Stimulated activated CD4-positive, alpha-beta T cell treated with anti-CD3 and anti-CD28 coated beads, Interleukin-1b, Interleukin-23, amount 100 ng/mL, for 48 hours (primary cell): ENCODE measurements at places on chromosomes 12 and 14.

- DNase-seq, result no peak
Measured at GRCh38 chr12:64731683-64732082, 27.5 kb downstream of the GNS start.

DNA sequence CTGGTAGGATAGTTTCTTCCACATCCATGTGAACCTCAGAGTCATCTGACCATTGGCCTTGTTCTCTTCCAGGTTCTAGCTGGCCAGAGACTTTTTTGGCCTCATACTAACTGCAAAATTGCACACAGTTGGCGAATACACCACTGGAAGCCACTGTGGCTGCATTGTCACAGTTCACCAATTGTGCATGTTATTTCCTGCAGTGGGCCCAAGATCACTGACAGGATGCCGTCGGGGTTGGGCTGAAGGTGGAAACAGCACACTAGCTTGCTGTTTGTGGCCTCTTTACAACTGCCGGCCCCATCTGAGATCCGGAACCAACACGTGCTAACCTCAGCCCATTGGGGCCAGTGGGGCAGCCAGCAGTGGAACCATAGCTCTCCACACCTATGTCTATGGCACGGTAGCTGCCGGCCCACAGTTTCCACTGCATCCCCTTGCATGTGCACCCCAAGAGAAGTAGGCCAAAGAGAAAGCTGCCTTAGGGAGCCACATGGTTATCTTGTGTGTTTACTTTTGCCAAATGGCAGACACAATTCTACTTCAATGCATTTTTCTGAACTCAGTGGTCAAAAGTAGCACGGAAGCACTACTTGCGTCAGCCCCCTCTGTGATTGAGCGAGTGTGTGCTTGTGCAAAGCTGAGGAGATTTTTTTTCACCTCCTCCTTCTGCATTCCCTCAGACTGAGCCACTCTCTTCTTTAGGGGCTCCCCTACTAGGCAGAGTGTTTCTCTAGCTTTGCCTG lies 464.0 kb downstream of the RAD51B start:
- peak; percentile 28 for DNase-seq

GRCh38 chr14:86673523-86673969 lies 1143.6 kb downstream of the FLRT2 start:
- no peak for DNase-seq

- no peak for DNase-seq
Measured at GRCh38 chr12:8471090-8471489, 15.3 kb downstream of the CLEC6A start.

- no peak for DNase-seq
Measured at GRCh38 chr14:66540038-66540437, 32.1 kb downstream of the GPHN start.

GRCh38 chr12:466762-467161 lies 7.0 kb downstream of the B4GALNT3 start:
- DNase-seq, result no peak

GRCh38 chr12:128920468-128920867 lies 67.2 kb downstream of the GLT1D1 start:
- no peak for DNase-seq

- peak; percentile 2 for DNase-seq
Measured at GRCh38 chr14:71554323-71554722, 377.9 kb upstream of the RGS6 start.

- DNase-seq, result peak; percentile 17
Measured at GRCh38 chr12:48165089-48165981, 8.0 kb upstream of the ASB8 start.

GRCh38 chr14:43855556-43855955 lies 651.5 kb downstream of the FSCB start:
- no peak for DNase-seq

DNA sequence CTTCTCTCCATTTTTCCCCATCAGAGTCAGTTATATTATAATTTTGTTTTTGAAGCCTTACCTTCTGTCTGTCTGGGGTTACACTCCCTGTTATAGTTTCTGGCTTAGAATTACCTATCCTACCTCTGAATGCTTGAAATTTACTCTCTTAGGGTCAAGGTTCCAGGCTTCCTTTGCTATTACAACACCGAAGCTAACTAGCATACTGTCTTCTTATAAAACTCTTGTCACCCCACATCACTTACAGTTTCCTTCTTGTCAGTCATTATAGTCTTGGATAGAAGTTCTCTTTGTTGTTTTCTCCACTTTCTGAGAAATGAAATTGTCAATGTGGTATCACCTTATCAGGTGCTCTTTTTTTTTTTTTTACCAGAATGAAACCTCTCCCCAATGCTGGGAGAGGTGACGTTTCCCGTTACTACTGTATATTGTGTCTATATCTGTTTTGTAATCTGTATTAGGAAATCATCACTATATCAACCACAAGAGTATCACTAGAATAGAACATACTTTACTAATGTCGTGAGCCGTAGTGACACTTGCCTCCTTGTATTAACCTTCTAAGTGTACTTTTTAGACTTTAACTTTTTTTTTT lies 69.2 kb upstream of the PSMA6 start:
- no peak for DNase-seq

- no peak for DNase-seq
Measured at GRCh38 chr12:109436188-109436560, 40.9 kb downstream of the KCTD10 start.

DNA sequence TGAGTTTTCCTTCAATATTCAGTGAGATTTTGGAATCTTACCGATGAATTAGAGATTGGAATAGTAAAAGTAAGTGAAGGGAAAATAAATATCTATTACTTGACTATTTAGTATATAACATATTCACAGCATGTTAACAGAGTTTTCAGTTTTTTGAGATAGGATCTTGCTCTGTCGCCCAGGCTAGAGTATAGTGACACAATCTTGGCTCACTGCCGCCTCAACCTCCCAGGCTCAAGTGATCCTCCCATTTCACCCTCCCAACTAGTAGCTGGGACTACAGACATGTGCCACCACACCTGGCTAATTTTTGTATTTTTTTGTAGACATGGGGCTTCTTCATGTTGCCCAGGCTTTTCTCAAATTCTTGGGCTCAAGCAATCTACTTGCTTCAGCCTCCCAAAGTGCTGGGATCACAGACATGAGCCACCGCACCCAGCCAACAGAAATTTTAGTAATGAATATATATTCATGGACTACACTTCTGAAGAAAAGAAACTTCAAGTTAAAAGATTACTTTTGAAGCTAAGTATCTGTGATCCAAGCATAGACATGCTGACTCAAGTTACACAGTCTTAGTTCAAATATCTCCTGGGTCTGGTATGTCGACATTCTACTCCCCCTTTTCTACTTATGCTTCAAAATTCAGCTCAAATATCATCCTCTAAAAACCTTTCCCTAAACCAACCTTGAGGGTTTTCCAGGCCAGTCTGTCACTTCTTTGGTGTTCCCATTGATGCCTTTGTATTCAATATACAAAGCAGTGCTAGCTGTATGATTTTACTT lies 13.8 kb downstream of the UBE2N start:
- DNase-seq, result no peak

- DNase-seq, result no peak
Measured at GRCh38 chr12:22282283-22282682, 52.2 kb downstream of the ST8SIA1 start.

DNA sequence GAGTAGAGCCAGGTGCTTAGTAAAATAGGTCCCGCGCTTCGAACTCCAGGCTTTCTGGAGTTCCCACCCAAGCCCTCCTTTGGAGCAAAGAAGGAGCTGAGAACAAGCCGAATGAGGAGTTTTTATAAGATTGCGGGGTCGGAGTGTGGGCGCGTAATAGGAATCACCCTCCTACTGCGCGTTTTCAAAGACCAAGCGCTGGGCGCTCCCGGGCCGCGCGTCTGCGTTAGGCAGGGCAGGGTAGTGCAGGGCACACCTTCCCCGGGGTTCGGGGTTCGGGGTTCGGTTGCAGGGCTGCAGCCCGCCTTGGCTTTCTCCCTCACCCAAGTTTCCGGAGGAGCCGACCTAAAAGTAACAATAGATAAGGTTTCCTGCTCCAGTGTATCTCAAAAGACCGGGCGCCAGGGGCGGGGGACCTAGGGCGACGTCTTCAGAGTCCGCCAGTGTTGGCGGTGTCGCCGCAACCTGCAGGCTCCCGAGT lies 3.6 kb downstream of the SSTR1 start:
- DNase-seq, result no peak

- DNase-seq, result no peak
Measured at GRCh38 chr12:120581998-120582397, 796 bp upstream of the POP5 start.

GRCh38 chr12:6222078-6222654 lies 22.0 kb downstream of the CD9 start:
- no peak for DNase-seq

GRCh38 chr12:124963211-124963610 lies 25.7 kb downstream of the DHX37 start:
- DNase-seq, result no peak

- DNase-seq, result no peak
Measured at GRCh38 chr12:20350026-20350425, 18.3 kb upstream of the PDE3A start.

DNA sequence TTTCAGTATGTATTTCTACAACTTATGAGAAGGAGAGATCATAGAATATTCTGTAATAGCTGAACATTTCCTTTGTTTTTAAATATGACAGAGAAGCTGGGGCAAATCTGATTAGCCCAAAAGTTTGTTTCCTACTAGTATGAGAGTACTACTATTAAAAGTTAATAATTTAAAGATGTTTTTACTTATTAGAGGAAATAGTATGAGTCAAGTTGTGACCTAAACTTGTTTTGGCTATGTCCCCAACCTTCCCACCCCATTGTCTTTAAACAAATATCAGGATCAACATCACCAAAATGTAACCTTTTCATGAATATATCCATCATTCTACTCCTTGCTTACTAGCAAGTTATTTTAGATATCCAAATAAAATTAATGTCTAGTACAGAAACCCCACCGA lies 10.5 kb downstream of the GNPNAT1 start:
- DNase-seq, result no peak

- no peak for DNase-seq
Measured at GRCh38 chr14:104510794-104511611, 68.6 kb upstream of the C14orf180 start.

- DNase-seq, result no peak
Measured at GRCh38 chr12:85564786-85565185, 271.4 kb downstream of the RASSF9 start.

DNA sequence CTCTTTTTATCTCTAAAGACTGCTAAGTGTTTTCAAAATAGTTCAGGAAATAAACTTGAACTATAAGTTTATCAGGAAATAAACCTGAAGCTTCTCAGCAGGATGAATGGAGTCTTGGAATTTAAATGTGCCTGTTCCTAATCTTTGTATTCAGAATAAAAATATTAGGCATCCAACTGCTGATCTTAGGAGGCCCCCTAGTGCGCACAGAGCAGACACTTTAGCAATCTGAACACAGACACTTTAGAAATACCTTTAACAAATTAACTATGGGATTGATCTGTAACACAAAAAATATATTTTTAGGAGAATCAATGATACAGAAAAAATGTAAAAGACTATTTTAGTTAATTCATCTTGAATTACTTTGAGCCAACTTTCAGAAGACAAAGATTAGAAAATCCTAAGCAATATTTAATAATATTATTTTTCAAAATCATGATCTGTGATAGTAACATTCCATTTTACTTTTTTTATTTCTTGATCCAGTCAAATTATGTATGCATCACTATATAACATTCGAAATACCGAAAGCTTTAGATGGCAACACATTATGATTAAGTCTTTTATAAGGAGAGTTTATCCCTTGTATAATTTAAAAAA lies 80.9 kb downstream of the SLC41A2 start:
- DNase-seq, result peak; percentile 2

DNA sequence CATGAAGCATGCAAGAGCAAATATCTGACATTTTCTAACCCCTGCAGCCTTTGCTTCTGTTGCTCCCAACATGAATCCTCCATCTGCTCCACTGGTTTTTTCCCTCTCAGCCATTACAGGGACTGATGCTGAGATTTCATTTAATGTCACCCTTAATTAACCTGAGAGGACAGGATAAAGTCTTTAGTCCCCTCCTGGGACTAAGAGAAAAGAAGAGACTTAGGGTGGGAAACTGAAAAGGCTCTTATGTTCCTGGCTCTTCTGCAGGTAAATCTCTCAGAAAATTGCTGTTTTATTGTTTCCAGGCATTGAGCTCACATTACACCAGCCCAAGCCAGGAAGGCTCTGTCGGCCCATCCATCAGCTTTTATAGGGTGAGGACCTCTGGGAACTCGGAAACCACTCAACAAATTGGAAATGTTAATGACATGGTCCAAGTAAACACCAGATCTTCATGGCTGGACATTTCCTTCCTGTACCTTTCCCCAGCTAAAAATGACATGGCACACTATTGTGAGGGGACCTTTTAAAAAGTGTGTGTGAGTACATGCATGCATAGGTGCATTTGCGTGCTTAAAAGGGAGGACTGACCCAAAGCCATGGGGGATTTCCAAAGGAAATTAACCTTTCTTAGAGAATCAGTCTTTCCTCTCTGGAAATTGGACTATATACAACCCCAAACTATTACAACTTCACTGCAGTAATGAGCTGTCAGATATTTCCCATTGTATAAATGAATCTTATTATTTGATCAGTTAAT lies 408.1 kb upstream of the TMTC1 start:
- no peak for DNase-seq

DNA sequence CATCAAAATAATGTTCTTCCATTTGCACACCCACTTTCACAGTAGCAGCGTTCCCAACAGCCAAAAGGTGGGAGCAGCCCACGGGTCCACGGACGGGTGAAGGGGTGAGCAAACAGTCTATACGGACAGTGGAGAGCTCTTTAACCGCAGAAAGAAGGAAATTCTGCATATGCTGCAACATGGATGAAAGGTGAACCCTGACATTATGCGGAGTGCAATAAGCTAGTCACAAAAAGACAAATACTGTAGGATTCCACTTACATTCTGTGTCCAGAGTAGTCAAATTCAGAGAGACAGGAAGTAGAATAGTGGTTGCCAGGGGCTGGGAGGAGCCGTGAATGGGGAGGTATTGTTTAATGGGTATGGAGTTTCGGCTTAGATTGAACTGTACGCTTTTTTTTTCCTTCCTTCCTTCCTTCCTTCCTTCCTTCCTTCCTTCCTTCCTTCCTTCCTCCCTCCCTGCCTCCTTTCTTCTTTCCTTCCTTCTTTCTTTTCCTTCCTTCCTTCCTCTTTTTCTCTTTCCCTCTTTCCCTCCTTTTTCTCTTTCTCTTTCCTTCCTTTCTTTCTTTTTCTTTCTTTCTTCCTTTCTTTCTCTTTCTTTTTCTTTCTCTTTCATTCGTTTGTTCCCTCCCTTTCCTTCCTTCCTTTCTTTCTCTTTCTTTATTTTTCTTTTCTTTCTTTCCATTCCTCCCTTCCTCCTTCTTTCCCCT lies 15.8 kb upstream of the ANKRD9 start:
- DNase-seq, result no peak

DNA sequence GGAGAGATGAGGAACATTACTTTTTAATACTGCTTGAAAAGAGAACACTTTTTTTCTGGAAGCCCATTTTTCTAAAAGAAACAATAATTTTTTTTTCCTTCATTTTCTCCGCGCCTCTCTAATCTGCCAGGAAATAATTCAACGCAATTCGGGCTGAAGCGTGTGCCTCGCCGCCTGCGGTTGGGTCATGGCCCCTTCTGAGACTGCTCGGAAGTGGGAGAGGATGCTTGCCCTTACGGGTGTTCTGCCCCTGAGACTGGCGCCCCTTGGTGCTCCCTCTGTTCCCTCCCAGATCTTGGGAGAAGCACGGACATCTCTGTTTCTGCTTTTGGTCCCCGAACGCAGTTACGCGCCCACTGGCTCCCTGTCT lies 332 bp upstream of the TBC1D30 start:
- no peak for DNase-seq
